D341Med (cell line): ENCODE measurements at places on chromosomes 3 and 15.

- DNase-seq: peak; percentile 73
Observed at GRCh38 chr3:16513141-16514020, at the start of gene RFTN1. Gene RFTN1 (minus strand): TSS chr3:16513699. CDS start chr3:16493869, 19,830 bp downstream.

DNA sequence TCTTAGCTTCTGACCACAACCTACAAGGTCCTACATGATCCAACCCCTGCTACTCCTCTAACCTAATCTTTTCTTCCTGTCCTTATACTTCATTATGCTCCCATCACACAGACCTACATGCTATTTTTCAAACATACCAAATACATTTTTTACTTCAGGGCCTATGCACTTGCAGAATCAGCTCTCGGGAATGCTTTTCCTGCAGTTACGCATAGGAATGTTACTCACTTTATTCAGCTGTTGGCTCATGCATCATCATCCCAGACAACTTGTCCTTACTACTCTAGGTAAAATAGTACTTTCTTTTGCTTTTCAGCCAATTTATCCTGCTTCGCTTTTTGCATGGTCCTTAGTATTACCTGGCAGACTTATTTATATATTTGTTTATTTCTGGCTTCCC lies 105.6 kb downstream of the OXSM start:
- no peak for DNase-seq

- no peak for DNase-seq
Observed at GRCh38 chr3:24508423-24508839, 13.8 kb upstream of the THRB start.

DNA sequence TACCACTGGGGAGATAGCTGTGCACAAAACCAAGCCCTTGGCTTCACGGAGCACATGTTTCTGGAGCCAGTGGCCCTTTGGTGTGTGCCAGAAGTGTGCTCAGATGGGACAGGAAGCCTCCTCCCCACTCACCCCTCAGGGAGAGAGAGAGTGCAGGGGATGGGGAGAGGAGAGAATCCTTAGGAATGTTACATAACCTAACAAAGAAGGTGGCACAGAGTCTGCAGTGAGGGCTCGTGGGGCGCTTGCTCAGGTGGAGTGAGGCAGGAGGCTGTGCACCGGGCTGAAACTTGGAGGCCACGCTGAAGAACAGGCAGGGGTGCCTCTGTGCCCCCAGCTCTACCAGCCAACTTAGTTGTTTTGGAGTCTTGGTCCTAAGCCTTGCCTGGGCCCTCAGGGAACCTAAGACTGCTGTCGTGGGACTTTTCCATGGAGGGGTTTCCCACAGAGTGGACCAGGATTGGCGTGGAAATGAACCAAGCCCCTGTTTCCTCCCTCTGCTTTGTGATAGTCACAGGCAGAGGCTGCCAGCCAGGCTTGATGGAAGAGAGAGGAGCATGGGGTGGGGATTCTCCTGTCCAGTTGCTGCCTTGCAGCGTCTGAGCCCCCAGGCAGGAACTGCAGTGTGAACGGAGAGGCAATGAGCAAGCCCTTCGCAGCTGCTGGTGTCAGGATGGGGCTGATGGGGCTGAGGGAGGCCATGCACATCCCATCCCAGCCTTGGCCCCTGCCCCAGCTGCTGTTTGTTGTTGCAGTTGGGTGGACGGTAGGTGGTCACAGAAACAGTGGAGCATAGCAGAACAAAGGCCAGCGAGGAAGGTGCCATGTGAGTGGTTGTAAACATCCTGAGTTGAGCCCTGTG lies 32.7 kb downstream of the PDIA5 start:
- DNase-seq: peak; percentile 27

DNA sequence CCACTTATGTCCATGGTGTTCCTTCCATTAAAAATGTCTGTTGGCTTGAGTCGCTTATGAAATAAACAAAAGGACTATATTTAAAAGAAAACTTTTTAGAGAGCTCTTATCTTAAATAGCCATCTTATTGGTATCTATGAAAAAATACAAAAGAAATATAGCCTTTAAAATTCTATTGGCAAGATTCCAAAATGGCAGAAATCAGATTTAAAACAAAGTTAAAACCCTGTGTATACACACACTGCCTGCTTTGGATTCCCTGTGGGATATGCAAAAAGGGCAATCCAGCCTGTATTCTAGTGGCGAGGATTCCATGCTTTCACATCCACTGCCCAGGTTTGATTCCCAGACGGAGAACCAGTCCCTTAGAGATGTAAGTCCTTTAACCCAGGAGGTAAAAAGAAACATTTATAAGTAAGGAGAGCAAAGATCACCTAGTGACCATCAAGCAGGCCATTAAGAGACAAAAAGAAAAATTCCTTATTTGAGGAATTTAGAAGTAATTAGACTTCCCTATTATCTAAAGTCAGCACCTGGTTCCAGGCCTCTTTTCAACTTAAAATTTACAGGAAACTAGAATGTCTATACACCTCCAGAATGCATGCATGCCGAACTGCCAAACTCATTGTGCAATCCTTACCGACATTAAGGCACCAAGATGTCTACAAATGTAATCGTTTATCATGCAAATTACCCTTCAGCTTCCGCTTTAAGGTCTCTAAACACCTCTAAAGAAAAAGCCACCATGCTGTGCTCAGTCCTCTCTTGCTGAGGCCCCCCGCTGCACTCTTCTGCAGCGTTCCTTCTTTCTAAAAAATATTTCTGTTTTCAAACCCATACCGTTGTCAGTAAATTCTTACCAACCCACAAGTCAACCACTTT lies 69.6 kb upstream of the STRIT1 start:
- DNase-seq: no peak

GRCh38 chr3:122825460-122825859 lies 30.6 kb downstream of the SLC49A4 start:
- no peak for DNase-seq
